ENCODE measurements at places on chromosomes 4 and X.

- DNase-seq: no peak
These were observed 500 bp downstream of the CDX4 start for GRCh38 chrX:73447311-73447794.

GRCh38 chr4:173333658-173334084 is 487 bp downstream of the HMGB2 start:
- DNase-seq: peak; percentile 5

- no peak for DNase-seq
These were observed 199.4 kb downstream of the SMIM20 start for GRCh38 chr4:26113339-26113940.

DNA sequence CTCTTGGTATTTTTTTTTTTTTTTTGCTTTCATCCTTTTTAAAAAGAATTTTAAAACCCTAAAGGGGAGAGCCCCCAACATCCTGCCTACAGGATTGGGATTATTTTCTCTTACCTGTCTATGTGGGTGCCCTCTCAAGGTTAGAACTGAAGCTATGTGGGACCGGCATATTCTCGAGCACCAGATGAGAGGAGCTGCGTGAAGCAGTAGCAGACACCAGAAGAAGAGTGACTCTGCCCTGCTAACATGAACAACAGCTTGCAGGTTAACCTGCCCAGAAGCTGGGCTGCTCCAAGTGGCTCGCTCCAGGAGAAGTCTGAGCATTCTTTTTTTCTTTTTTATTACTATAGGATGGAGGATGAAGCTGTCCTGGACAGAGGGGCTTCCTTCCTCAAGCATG is 102.6 kb upstream of the SLC4A4 start:
- DNase-seq: no peak

- no peak for DNase-seq
These were observed 40.6 kb downstream of the CLCN3 start for GRCh38 chr4:169660929-169661328.

DNA sequence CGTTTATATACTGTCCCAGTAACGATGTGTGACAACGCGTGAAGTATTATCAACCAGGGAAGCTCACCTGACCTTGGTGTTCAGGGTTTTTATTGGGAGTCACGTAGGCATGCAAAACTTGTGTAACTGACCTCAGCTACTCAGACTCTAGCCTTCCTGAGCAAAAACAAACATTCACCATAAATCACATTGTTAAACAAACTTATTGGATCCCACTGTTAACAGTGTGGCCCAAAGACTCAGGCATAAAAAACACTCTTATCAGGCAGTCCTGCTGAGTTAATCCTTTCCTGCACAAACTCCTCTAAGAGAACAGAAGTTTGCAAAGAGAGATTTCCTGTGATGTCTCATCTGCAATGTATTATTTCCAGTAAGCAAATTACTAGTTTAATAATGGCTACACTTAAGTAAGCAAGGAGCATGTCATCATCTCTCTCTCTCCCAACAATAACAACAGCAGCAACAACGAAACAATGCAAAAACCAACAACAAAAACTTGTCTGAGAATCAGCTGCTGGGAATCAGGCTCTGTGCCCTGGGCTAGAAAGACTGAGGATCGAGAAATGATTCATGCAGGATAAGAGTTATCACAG is 12.0 kb downstream of the GAGE1 start:
- no peak for DNase-seq

DNA sequence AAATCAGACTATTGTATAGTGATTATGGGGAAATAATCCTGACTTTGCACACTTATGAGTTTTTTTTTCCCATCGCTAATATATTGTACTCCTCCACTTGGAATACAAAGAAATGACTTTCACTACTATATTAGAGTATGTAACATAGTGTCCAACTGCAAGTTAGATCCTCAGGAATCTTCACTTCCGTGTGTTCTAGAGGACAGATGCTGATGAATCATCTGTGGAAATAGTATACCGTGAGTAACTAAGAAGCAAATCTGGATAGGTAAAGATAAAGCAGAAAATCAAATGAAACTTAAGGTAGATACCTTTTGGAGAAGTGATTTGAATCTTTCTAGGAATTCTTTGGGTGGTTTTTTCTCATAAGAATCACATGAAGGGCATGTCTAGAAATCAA is 8.3 kb downstream of the IL21 start:
- no peak for DNase-seq

DNA sequence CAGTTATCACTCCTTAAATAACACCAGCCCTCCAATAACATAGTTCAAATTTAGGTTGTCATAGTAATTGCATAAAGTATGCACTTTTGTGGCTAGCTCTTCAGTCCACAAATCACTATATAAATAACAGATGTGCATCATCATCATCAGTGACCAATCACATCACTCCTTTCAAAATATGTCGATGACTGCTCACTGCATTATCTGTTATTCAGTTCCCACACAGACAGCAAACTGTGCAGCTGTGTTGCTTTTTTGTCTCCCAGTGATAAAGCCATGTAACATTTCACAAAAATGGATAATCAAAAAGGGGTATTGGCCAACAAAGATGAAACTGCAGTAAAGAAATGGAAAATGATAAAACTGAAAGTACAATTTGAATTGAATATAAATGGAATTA is 205.4 kb downstream of the DCLK2 start:
- no peak for DNase-seq

DNA sequence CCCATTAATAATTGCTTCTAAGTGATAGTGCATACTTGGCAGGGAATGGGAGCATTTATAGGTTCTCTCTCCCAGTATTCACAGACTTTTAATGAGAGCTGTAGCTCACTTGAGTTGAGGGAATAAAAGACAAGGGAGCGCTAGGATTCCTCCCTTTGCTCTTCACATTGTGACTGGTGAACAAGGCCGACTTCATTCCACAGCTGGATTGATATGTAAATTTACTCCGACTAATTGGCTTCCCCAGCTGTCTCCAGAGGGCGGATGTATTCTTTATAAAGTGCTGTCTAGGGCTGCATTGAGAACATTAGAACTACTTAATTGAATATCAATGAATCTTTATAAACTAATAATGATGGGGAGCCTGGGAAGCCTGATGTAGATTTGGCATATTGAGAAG is 63.4 kb downstream of the GPR50 start:
- DNase-seq: no peak

DNA sequence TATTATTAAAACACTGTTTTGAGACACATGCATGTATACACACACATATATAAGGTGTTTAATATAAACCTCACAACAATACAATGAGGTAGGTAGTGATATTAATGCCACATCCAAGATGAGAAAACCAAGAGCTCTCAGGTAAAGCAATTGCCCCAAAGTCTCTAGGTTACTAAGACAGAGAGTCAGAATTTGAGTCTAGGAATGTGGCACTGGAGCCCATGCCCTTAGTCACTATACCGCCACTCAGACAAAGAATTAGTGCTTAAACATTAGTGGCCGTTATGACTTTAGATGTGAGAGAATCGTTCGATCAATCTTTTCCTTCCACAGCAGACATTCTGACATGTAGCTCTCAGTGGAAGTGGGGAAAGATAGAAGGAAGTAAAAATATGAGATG is 108.2 kb upstream of the ACSL4 start:
- DNase-seq: no peak

DNA sequence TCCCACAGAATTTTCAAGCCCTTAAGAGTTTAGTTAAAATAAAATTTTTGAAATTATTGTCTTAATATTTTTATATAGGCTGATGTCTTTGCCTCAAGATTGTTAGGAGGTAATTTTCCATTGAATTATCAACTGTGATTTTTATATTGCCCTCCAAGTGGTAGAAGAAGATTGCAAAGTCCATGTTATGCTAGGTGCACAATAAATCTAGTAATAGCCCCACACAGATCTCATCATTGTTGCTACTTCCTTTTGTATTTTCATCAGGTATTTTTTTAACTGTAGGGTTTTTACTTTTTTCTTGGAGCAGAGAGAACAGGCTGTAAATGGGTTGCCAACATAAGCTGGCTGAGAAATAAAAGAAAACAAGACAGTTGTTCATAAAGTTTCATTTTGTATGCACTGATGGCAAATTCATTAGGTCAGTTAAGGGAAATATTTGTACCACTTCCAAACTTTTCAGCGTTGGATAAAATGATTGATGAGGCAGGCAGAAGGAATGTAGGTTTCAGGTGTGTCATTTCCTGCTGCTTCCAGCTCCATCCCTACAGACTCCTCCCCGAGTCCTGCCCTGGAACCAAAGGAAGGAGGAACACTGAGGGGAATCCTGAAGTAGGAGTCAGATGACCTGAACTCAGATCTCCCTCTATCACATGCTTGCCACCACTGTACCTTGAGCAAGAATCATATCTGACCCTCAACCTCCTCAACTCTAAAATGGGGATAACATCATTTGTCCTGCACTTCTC is 105.5 kb downstream of the PRRG1 start:
- DNase-seq: no peak

DNA sequence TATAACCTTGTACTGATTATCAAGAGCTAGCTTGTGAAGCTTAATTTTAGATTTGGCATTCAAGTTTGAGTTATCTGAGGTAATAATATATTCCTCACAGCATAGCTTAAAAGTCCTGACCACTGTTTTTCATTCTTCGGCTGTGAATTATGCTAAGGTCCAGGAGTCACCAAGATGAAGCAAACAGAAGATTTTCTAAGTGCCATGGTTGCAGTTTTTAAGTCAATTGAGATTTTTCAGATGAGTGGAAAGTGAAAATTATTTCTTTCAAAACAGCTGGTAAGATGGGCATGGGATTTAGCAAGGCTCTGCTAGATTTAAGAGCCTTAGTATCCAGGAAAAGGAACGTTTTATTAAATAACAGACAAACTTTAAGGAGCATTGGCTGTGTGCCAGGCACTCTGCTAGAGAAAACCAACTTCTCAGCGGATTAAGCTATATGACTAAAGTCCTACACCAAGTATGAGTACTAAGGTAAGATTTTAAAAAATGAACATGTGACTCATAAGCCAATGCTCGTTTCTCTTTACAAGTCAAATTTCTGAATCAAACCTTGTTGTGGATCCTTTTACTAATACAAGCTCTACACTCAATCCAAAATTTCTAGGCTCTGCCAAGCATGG is 149.9 kb upstream of the IL15 start:
- no peak for DNase-seq

DNA sequence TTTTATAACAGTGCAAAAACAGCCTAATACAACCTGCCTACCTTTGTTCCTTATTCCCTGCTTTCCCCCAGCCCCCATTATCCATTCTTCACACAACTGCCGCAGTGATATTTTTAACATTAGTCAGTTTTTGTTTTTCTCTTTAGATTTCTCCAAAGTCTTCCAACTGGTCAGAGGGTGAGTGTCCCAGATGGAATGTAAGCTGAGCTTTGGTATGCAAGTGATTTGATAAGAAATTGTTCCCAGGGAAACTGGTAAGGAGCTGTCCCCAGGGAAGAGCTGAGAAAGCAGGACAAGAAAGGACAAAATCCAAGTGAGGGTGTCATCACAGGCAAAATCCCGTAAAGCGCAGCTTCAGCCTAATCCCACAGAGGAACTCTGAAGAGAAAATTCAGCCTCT is 475.5 kb upstream of the ADGRL3 start:
- DNase-seq: no peak

DNA sequence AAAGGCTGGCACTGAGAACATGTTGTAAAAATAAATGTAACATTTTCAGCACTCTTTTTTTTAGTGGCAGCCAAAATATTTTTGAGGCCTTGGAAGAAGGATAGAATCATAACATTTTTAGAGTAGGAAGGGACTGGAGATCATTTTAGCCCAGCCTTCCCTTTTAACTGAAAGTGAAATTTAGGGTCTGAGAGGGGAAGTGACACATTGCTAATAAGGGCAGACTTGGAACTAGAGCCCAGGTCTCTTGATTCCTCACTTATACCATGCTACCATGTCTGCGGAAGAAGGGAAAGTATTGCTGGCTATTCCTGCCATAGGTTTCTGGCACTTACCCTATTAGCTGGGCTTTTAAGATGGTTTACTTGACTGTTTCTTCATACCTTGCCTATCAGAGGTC is 4.8 kb downstream of the WDR44 start:
- DNase-seq: no peak

DNA sequence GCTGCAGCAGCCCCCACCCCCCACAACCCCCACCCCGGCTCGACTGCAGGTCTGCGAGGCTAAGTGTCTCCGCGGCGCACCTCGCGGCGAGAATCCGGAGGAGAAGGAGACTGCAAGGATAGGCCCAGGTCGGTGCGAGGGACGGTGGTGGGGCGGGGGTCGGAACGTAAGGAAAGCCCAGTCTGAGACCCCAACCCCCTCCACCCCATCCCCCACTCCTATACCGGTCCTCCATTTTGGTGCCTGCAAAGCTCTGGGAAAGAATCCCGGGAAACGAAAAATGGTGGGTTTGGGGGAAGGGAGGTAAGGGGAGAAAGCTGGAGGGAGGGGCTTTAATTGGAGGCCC is 614 bp downstream of the BEX3 start:
- no peak for DNase-seq

DNA sequence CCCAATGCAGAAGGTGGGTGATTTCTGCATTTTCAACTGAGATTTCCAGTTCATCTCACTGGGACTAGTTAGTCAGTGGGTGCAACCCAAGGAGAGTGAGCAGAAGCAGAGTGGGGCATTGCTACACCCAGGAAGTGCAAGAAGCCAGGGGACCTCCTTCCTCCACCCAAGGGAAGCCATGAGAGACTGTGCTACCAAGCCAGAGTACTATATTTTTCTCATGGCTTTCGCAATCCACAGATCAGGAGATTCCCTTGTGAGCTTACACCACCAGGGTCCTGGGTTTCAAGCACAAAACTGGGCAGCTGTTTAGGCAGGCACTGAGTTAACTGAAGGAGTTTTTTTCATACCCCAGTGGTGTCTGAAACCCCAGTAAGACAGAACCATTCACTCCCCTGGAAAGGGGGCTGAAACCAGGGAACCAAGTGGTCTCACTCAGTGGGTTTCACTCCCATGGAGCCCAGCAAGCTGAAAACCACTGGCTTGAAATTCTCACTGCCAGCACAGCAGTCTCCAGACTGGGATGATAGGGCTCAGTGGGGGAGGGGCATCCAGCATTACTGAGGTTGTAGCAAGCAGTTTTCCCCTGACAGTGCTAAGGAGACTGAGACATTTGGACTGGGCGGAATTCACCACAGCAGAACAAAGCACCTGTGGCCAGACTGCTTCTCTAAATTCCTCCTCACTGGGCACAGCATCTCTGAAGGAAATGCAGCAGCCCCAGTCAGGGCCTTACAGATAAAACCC is 903.4 kb downstream of the TECRL start:
- DNase-seq: no peak

DNA sequence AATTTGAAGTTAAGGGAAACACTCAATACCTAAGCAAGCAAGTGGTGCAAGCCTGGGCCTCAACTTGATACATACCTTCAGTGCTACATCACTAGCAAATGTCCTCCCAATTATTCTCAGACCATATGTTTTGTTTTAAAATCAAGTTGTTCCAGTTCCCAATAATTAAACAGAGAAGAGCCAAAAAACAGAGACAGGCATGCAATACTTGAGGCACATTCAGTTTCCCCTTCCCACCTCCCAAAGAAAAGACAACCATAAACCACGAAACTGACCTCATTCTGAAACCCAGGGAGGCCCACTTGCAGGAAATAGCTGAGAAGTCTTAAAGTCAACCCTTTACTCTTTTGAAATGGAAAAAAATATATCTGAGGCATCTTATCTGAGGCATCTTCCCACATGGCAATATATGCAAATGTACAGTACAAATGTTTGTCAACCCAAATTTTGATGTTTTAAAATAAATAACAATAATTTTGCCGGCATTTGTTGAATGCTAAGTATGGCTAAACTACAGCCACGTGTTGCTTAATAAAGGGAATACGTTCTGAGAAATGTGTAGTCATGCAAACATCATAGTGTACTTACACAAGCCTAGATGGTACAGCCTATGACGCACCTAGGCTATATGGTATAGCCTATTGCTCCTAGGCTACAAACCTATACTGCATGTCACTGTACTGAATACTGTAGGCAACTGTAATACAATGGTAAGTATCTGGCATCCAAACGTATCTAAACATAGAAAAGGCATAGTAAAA is 147.5 kb downstream of the TSPAN5 start:
- no peak for DNase-seq

Data from stimulated activated CD8-positive, alpha-beta memory T cell treated with anti-CD3 and anti-CD28 coated beads, Interleukin-7, amount 100 ng/mL, for 1 hour (primary cell).